ENCODE measurements at places on chromosomes 6 and 20. TPM values are rescaled to one million over a fixed set of nuclear protein-coding genes. Genes with fewer than 3 reads are reported as not detected.

DNA sequence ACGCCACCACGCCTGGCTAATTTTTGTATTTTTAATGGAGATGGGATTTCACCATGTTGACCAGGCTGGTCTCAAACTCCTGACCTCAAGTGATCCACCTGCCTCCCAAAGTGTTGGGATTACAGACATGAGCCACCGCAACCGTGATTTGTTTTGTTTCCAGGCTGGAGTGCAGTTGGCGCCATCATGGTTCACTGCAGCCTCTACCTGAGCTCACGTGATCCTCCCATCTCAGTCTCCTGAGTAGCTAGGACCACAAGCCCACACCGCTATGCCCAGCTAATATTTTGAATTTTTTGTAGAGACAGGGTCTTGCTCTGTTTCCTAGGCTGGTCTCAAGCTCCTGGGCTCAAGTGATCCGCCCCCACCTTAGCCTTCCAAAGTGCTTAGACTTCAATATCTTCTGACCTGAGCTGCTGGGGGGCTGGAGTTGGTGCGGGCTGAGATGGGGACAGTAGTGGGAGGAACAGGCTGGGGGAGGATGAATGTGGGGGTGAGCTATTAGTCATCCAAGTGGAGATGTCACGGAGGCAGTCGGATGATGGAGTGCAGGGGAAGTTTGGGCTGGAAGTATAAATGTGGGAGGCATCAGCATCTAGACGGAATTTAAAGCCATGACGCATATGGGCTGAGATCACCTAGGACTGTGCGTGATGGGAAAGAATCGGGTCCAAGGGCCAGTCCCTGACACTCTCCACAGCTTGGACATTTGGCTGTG is 23.1 kb upstream of the ZMYND8 start:
- DNase-seq, result no peak

GRCh38 chr6:49513153-49513989 is 13.6 kb downstream of the GLYATL3 start:
- DNase-seq, result no peak

DNA sequence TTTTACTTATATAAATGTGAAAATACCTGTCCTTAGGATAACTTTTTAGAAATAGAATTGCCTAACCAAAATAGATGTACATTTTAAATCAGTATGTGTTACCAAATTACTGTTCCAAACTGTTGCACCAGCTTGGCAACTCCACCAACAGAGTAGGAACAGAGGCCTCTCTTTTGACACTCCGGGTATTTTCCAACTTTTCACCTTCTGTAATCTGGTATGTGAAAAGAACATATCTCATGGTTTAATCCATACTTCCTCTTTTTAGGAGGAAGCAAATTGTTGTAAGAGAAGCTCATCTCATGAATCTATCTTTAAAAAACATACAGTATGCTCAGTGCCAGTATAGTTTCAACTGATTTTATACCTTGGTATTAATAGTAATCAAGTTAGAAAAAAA is 24.9 kb downstream of the RNF144B start:
- DNase-seq, result no peak

DNA sequence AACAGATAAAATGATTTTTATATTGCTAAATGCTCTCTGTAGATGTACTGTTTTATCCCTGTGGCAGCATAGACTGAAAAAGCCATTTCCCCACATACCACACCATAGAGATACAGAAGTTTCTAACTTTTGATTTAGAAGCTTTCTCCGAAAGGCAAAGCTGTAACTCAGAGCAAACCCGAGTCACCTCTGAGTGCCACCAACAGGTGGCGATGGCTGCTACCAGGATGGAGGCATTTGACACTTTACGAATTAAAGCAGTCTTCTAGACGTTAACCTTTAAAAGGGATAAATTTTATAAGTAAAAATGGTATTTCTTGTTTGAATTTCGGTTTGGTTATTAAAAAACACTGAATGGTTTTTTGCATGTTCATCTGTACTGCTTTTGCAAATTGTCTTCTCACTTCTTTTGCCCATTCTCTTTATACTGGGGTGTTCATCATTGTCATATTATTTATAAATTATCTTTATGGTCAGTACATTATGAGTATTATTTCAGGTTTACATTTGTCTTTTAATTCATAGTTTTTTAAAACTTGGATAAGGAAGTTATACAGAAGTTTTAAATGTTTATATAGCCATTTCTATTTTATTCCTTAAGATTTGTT is 201.0 kb upstream of the CEP162 start:
- peak; percentile 26 for DNase-seq

DNA sequence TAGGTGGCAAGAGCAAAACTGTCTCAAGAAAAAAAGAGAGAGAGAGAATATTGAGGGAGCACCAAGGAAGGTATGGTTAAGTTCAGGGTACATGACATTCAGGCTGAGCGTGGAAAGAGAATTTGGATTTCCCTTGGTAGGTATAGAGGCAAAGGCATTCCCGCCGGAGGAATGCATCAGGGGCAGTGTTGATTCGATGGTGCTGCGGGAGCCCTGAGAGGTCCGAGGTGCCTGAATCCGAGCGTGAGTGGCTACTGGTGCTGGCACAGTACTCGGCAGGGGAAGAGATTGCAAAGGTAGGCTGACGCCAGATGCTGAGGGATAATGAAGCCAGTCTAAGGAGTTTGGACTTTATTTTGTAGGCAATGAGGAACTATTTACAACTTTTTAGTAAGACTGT is 20.0 kb downstream of the BMP6 start:
- no peak for DNase-seq

DNA sequence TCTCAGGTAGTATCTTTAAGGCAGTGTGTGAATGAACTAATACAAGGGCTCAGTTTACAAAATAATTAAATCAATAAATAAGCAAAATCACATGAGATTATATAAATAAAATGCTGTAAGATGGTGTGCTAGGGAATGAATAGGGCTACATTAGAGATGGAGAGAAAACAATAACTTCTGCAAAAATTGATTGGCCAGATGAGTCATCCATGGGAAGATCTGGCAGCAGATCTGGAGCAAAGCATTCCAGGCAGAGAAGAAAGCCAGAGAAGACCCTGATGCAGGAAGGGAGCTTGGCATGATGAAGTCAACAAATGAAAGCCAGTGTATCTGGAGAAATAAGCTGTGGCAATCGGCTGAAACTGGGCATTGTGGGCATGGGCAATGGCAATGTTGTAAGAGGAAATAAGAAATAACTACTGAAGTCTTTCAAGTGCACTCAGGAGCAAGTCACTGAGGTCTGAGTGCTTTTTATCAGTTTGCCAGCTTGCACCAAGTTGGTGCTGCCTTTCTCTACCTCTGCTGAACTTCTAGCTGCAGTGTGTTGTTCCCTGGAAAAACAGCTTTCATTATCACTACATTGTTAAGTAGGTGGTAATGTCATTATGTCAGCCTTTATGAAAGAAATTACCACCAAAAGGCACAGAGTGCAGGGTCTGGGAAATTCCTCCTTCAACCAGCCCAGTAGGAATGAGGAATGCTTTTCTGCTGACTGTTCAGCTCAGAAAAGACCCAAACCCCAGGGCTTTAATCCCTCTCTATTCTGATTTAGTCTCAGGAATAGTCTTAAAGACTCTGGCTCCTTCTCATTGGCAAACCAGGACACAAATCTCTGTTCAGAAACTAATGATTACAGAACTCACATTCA is 231.6 kb downstream of the HTR1B start:
- DNase-seq, result no peak

DNA sequence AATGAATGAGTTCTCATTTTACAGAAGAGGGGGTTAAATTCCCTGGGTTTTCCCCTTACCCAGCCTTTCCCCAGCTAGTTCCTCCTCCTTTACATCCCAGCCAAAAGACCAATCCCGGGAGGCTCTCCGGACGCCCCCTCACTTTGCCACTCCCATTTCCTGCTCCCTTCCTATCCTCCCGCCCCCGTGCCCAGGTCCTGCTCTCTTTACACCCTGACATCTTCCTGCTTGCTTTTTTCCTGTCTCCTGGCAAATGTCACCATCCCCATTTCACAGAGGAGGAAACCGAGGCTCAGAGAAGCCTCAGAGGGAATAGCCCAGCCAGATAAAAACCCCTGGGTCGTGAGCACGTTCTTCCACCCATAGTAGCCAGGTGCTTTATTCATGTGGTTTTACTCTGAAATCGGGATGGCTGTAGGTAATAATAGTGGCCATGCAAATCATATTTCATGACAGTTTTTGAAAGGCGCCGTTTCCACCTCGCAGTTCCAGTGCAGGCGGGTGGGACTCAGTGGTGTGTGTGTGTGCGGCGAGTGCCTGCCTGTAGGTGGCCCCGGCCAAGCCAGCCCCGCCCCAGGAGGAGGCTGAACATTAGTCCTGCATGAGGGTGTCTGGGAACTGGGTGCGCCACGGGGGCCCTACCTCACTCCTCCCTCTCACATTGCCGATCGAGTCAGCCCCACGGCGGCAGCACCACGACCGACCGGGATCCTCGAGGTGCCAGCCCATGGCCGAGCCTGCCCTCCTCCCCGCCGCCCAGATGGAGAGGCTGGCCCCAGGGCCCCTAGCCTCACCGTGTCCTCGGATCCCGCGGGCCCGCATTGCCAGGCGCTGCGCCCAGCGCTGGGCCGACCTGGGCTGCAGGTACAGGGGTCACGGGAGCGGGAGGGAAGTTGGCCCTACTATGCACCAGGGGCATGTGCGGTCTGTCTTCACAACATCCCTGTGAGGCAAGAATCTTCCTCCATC is at the start of gene ARHGAP40:
Gene ARHGAP40 (plus strand): TSS at position 594 of the 969 bp plus-strand sequence.
- no peak for DNase-seq

Gene ULBP2
- 5.8 TPM for total RNA-seq

Gene DTD1
- total RNA-seq, result 146 TPM

All from pulmonary artery endothelial cell (primary cell).